Stimulated activated CD8-positive, alpha-beta memory T cell treated with anti-CD3 and anti-CD28 coated beads, Interleukin-15, amount 100 ng/mL, for 4 hours (primary cell): ENCODE measurements at places on chromosomes 2 and 18.

GRCh38 chr2:27762951-27763906, 8.3 kb upstream of the MRPL33 start:
- no peak for DNase-seq

DNA sequence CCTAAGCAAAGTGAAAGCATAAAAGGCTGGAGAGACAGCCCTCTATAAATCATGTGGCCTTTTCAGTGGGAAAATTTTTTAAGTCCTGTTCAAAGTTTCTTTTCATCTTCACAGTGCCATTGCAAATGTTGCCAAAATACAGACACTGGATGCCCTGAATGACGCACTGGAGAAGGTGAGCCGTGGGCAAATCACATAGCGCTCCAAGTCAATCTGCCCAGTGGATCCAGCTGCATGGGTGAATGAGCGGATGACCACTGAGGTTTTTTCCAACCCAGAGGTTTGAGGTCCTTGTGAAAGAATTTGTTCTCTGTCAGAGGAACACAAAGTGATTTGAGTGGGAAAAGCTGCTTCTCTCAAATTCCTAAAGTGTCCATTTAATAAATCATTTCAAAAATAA, 11.8 kb downstream of the DAPL1 start:
- DNase-seq: no peak

DNA sequence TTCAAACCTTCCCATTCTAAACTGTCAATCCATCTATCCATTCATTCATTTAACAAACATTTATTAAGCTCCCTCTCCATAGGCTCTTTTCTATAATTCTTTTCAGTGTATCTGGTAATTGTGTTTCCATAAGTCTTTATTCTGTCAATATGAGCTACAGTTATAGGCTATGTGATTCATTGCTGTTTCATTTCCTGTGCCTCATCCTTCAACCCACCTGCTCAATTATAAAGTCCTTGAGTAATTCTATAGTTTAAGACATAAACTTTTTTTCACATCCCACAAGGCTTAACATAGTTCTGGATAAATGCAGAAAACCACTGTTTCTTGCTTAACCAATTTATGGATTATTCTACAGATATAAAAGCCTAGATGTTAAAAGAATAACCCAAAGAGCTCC, 84.2 kb upstream of the PIK3C3 start:
- DNase-seq: no peak

GRCh38 chr2:46471019-46471583, 8.3 kb upstream of the TMEM247 start:
- DNase-seq: no peak

GRCh38 chr2:11237122-11237521, 81.9 kb downstream of the SLC66A3 start:
- no peak for DNase-seq

DNA sequence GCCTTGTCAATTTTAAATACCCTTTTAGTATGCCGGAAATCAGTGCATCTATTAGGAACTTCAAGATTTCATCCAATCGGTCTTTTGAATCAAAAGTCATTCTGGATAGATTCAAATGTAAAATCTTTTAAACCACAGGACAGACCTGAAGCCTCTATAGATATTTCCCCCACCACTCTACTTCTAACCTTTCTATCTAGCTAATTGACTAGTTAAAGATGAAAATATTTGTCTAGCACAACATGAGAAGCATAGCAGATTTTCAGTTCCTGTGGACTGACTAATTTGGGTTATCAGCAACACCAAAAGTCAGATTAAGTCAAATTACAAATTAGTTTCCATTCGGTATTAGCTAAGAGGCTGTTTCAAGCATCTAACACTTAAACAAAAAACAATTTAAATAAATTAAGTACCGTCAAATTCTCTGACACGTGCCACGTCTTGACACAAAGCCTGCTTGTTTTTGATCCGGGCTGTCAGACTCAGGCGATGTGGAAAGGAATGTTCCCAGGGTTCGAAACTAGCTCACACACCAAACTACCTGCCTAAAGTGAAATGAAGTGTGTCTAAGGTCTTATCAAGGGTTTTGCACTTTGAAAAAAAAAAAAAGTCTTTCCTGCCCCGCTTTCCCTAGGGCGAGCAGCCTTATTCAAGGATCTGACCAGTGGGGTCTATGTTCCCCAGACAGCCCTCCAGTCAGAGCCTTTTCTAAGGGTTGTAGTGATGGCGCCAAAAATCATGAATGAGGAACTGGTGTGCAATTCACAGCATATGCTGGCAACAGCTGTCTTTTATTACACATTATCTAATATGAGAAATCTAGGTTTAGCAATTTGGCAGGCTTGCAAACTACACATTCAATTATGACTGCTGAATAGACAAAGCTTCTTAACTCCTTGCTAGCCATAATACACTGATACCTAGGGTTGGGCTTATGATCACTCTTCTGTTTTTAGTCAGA, 4.7 kb downstream of the CYTIP start:
- DNase-seq: no peak

DNA sequence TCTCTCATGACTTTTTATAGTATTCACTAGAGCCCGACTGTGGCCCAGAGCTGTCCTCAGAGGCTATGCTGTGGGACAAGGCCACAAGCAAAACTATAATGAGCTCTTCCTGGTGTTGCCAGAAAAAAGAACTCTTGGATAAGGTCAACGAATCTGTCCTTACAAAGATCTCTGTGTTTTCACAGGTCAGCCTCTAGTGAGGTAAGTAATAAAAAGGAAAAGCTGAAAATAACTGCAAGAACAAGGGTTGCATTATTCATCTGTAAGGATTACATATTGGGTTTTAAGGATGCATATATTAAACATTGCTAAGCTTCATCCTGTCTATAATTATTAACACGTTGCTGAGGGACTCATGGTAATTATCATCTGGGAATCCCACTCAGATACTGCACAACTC, 62.8 kb upstream of the ATL2 start:
- no peak for DNase-seq

DNA sequence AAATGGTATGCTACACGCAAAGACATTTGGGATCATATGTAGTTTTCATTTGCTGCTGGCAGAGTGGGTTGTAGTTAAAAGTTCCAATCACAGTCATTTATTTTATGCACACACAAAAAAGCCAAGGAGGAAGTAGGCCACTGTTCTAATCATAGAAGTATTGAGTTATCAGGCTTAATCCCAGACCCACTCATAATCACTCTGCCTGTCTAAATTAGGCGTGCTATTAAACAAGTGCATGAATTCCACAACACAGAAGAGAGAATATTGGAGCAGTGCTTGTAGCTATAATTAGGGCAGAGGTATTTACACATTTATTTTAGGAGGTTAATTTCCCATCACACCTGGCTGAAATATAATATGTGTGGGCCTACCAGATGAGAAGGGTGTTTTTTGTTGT, 65.7 kb upstream of the FIGN start:
- DNase-seq: no peak

- DNase-seq: no peak
Measured at GRCh38 chr2:39419282-39420223, 17.5 kb downstream of the MAP4K3 start.

- no peak for DNase-seq
Measured at GRCh38 chr18:32372381-32373061, 98.2 kb downstream of the GAREM1 start.

DNA sequence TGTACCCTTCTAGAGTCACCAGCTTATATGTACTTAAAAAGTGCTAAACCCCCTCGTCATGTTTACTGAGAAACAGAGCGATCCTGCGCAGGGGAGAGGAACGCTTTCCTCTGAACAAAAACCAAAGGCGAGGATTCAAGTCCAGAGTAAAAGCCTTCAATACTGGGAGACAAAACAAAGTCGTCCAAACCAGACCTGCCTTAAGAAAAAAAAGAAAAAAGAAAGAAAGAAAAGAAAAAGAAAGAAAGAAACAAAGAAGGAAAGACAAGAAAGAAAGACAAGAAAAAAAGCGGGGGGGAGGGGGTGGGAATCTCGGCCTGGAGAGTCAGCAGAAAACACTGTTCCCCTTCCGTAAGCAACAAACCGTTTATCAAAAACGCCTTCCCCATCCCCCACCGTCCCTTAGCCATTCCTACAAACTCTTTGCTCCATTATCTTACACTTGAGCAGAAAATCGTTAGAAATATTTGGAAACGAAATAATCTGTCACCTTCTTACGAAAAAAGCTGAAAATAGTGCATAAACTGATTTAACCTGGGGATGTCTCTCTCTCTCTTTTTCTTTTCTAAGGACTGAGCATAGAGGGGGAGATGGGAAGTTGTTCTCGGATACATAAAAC, 3.3 kb downstream of the PTGR3 start:
- DNase-seq: no peak

- no peak for DNase-seq
Measured at GRCh38 chr2:24873619-24874018, 46.4 kb downstream of the ADCY3 start.

GRCh38 chr2:159044804-159045286, 76.4 kb downstream of the TANC1 start:
- no peak for DNase-seq

GRCh38 chr2:145744541-145745386, 1224.8 kb upstream of the ZEB2 start:
- DNase-seq: no peak

DNA sequence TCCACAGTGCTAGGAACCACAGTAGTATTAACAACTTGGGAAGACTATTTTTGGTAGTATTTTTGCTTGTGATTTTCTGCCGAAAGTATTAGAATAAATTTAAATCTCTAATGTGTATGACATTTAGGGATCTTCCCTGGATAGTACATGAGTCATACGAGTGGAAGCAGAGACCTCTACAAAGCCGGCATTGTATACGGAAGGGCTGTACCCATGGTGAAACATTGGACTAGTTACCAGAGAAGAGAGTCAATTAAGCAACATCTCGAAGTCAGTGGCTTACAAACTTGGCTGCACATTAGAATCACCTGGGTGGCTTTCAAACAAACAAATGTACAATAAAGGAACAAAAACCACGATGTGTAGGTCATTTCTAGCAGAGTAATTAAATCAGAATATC, 1131.7 kb upstream of the LRRTM1 start:
- DNase-seq: no peak

DNA sequence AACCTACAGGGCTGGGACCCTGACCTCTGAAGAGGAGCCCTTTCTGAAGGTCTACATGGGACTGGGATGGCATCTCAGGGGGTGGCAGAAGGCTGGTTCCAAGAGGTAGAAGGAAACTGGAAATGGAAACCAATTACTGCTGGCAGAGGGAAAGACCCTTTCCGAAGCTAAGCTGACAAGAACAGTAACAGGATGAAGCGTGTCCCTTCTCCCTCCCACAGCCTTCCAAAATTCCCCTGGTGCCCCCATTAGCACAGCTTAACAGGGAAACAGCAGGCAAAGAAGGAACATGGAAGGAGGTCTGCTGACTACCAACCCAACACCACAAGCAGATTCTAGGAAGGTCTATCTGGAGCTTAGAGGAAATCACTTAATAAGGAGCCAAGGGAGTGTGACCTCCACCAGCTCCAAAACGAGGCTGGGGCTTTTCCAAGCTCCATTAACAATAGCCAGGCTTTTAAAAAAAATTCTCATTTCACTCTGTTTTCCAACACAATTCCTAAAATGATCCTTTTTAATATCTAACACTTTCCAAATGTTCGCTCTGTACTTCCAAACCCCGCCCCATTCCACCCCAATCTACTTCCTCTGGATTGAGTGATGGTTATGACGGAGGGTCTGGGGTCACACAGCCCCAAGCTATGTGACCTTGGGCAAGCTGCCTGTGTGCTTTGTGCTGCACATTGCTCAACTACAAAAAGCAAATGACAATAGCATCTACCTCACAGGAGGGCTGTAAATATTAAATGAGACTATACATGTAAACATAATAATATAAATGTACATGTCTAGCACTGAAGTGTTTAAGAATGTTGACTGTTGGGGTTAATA, 55.2 kb downstream of the STK39 start:
- no peak for DNase-seq

GRCh38 chr2:99338029-99338585, 918 bp downstream of the EIF5B start:
- DNase-seq: no peak

DNA sequence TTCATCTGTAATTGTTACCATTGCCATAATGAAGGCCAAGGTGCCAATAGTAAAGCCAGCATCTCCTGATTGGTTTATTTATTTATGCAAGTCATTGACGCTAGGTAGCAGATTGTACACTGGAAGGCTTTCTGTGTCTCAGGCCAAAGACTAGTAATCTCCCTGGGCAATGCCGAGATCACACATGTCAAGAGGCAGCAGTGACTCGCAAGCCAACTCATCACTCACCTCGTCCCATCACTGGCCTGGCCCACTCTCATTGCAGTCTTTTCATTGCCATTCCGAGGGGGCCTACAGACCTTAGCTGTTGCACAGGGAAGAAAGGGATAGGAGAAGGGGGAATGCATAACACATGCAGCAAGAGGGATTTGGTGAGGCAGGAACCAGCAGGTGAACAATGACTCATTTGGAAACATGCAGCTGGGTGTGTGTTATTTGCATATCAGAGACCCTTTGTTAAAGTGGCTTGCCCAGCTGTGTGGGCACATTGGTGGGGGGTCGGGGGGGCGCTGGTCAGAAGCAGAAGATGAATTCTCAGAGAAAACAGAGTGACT, 448.7 kb upstream of the HNRNPA3 start:
- DNase-seq: no peak

GRCh38 chr2:168243061-168243460, 4.3 kb downstream of the STK39 start:
- no peak for DNase-seq

- no peak for DNase-seq
Measured at GRCh38 chr2:207231967-207232366, 66.2 kb upstream of the KLF7 start.

DNA sequence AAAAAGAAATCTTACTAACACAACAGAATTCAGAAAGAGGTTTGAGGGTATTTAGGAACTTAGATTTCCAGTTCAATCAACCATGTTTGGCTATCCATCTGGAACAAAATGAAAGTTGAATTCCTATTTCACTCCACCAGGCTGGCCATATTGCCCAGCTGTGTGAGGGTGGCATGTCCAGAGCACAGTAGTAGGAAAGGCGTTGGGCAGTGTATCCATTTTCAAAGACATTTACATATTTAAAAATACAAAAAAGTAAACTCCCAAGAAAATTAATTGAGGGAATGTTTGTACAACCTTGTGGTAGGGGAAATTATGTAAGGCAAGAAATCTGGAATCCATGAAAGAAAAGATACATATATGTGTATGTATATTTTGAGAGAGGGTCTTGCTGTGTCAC, 21.5 kb upstream of the MSH2 start:
- DNase-seq: no peak

DNA sequence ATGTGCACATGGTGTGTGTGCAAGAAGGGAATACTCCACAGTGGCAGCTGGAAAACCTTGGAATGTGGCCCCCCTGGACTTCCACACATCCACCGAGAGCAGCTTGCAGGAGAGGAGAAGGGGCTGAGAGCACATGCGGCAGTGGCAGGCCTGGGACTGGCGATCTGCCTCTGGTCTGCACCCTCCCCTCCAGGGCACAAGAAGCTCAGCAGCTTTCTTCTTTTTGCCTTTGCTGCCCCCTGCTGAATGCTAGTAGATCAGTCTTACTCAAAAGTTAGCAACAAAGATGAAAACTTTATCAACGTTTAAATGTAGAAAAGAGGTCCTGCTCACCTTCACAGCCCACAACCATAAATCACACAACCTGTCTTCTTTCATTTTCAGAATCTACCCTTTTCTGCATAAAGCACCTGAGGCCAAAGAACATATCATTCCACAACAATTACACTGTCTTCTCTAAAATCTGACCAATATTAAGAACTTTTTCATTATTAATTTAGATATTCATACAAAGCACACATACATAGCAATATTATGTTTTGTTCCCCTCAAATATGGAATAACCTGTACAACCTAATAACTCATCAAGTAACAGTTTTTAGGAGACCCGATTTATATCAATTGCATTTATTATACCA, 34.6 kb downstream of the TGFBRAP1 start:
- no peak for DNase-seq
